Forelimb muscle (tissue), 1 donor: ENCODE measurements at places on chromosomes 16 and 17. TPM values are rescaled to one million over a fixed set of nuclear protein-coding genes. Genes with fewer than 3 reads are reported as not detected.

DNA sequence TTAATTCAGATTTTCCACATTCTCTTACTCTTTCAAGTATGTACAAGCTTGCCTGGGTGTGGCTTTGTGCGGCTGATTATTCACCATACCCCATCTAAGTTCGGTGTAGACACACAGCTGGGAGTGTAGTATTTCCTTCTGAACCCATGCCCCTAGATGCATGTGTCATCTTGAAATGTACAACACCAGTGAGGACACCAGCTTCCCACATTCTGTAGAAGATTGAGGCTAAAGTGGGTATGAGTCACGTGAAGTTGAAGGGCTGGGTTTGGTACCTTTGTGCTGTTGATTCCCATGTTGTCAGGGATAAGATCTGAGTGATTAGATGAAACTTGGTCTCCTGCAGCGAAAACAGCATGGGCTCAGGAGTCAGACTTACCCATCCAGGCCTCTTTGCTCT lies 14.6 kb upstream of the DHX8 start:
- DNase-seq: no peak

The TNFSF13 gene
- 2.6 TPM for polyA plus RNA-seq

The KRTAP2-2 gene
- polyA plus RNA-seq: not detected

The KAT8 gene
- 54.9 TPM for polyA plus RNA-seq
